ENCODE measurements at places on chromosomes 4 and X.

- no peak for DNase-seq
Measured at GRCh38 chrX:17053502-17053901, 107.0 kb downstream of the REPS2 start.

DNA sequence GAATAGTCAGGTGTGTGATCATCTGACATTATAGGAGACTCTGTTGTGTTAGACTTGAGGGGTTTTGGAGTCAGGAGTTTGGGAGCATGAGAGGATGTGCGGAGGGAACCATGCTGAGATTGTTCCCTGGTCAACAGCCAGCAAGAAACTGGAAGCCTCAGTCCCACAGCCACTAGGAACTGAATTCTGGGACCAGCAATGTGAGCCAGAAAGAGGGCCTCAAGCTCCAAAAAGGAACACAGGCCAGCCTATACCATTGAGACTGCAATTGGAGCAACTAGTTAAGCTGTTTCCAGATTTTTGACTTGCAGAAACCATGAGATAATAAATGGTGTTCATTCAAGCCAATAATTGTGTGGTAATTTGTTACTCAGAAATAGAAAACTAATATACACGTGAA lies 8.7 kb upstream of the ADH1B start:
- DNase-seq = no peak

DNA sequence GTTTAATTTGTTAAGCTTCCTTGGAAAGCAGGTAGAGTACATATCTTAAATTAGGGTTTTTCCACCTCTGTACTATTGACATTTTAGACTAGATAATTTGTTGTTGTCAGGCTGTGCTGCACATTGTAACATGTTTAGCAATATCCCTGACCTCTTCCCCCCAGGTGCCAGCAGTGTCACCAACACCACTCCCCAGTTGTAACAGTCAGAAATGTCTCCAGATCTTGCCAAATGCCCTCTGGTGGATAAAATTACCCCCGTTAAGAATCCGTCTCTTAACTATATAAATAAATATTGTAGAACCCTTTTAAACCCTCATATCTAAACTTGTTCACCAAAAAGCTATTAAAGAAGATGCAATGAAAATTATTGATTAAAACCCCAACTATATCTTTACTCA lies 161.5 kb downstream of the ARHGAP6 start:
- DNase-seq = no peak

DNA sequence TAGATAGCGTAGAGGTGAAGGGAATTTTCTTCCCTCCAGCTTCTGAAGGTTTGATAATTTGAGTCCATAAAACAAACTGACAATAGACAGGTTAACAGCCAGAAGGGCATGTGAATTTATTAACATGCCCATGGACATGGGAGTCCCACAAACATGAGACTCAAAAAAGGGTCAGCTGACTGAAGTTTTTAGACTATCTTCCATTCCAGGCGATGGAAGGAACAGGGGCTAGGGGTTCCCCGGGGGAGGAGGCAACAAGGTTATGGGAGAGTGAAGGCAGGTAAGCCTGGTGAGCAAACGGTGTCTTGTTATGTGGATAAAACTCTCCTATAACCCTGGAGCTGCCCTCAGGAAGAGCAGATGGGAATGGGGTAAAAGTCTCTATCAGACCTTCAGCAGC lies 81.5 kb upstream of the SORBS2 start:
- DNase-seq = no peak

GRCh38 chr4:185920691-185921260 lies 108.8 kb upstream of the SORBS2 start:
- DNase-seq = no peak

DNA sequence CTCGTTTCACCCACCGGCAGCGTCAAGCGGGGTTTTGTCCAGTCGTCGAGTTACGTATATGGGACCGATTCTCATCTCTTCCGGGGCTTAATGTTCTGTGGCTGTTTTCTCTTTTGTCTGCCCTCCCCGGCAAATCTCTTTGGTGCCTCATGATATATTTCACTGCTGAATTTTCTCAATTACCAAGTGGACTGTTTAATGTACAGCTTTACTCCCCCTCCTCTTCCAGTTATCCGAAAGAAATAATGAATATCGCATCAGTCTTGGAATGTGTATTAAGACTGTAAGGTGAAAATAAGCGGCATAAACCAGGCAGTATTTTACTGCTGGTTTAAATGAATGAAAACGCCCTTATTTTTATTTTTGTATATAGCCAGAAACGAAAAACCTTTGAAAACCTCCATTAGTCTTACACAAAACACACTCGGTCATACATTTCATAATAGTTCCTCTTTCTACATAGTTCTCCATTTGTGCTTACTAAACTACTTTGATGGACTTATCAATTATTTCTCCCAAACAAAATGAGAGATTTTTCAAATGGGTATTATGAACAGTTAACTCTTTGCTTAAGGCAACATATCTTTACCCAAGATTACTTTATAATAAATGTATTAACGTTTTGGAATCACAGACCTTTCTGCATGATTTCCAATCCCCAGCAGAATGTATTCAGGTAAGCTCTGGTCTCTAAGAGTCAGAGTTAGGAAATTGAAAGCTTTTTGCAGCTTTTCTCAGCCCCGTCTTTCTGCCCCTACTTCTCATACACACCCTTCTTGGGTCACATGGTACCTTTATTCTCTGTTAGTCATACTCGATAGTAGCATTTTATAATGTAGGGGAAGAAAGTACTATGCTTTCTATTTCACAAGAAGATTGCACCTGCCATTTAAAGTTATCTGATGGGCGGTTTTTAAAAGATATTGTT lies 979 bp downstream of the RP2 start:
- peak; percentile 54 for DNase-seq

GRCh38 chrX:32397562-32398216 lies 813.7 kb downstream of the DMD start:
- no peak for DNase-seq

- no peak for DNase-seq
Measured at GRCh38 chr4:105210916-105211315, 64.2 kb downstream of the TET2 start.

DNA sequence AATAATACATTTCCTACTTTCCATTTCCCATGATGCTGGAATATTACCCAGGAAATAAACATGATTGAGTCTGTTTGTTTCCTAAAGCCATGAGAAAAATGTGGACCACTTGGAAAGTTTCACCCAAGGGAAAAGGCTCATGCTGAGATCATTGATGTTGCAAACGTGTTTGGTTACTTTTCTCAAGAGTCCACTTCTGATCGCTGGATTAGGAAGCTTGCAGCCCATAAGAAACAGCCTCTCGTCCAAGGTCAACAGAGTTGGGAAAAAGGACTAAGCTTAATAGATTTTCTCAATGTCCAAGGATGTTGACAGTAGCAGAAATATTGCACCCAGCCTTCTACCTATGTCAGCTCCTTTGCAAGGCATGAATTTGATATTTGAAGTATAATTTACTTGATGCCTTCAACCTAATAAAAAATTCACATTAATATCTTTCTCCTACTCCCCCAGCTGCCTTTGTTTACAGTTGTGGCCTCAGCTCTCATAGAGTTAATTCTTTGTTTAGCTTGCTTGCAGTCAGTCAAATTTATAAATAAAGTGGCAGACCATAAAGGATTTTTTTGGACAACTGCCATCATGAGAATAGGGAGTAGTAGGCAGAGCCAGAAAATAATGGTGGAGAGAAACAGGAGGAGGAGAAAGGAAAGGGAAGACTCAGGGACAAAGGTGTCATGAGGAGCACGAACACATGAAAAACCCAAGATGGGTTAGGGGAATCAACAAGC lies 65.6 kb upstream of the BLTP1 start:
- no peak for DNase-seq

- DNase-seq = no peak
Measured at GRCh38 chr4:4521136-4521535, 20.7 kb downstream of the STX18 start.

DNA sequence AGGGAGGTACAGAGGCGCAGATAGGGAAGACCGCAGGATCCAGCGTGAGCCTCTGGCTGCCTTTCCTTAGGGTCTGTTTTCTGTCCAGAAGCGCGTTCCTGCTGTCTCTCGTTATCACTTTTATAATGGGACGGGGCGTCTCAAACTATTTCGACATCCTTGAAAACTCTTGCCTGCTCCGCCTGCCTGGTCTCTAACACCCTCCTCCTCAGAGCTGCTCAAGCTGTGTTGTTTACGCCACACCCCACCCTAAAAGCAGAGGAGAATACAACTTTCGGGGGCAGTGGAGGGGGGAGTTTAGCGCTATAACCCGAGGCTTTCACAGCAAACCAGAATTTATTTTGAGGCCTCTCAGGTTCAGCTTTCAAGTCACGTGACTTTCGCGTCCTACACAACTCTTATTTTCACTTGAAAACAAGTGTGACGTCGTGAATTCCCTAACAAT lies 646 bp upstream of the FAM3A start:
- DNase-seq = peak; percentile 21

DNA sequence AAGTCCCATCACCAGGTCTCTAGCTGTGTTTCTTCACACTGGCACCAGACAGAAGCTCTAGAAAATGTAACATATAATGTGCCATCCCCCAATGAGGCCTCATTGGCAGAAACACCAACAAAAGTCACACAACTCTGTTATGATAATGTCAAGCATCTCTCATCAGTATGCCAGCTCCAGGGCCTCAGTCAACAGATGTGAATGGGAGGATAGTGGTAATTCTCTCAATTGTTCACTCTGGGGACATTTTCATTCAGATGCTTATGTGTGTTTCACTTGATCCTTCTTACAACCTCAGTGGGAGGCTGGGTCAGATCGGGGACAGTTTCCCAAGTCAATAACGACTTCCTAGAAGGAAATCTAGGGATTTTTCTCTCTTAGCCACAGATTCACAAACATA lies 57.5 kb upstream of the SCOC start:
- DNase-seq = no peak

DNA sequence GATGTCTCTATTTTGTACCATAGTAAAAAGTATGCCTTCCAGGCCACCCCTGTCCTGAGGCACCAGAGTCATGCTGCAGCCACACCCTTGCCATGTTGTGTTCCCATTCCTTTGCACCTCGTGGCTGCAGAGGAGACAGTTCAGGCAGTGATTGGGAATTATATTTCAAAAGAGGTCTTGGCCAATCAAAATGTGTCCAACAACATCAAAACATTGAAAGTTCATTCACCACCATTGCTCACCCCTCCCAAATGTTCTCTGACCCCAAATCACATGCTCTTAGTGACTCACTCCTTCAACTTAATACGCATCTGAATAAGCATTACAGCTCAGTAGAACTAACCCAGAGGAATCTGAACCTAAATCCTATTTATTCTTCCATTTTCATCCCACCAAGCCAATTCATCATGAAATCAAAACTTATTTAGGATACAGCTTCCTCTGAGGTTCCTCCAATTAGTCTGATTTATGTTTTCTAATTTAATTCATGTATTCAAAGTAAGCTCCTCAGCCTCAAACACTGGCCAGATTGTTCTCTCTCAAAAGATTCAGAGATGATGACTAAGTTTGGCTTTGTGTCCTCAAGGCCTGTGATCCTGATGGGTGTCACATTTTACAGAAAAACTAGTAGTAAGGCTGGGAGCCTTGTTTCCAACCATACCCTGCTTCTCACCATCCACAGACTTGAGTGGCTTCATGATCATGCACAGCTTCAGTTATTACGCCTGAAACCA lies 323.2 kb upstream of the INTU start:
- DNase-seq = no peak

DNA sequence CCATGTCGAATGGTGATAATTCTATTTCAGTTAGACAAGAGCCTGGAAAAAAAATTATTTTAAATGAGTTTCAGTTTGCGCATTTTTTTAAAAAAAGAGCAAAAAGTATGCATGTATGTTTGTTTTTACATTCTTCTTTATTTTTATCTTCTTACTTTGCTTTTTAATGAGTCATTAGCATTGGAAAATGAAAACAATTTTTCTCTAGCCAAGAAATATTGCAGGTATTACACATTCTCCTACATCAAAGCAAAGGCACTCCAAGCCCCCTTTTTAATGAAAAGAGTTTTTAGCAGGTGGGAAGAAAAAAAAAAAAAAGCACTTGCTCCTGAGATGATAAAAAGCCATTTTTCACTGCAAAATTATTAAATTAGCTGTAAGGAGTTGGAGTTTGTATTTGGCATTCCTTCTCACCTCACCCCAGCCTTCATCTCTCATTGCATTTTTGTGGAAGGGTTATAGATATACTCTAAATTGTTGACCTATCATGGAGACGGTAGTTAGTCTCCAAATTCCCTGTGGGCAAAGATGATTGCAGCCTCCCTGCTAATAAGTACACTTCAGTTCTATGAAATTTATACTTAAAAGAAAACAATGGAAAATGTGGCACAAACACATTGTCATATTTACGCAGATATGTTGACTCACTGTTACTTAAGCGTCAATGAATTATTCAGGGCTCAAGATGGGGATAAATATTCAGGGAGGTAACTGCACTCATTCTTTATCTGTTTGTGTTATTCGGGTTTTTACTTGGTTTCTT lies 43.8 kb downstream of the PALLD start:
- no peak for DNase-seq

- DNase-seq = no peak
Measured at GRCh38 chrX:48468247-48468671, 1.8 kb downstream of the SLC38A5 start.

DNA sequence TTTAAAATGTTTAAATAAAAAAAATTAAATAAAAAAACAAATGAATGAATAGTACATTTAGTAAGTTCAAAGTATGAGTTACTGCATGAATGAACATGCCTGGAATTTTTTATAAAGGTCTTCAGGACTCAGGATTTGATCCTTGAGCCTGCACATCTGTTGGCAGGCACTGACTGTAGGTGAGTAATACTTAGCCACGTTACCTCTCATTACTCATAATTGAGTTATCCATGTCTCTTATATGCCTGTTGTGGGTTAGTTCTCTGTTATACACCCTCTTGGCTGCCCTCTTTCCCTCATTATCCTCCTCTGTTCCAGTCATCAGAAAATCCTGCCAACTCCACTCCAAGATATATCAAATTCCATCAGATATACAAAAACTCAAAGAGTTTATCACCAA lies 276.0 kb downstream of the FBXW7 start:
- no peak for DNase-seq

- DNase-seq = no peak
Measured at GRCh38 chr4:68921051-68921450, 30.6 kb downstream of the UGT2A3 start.

DNA sequence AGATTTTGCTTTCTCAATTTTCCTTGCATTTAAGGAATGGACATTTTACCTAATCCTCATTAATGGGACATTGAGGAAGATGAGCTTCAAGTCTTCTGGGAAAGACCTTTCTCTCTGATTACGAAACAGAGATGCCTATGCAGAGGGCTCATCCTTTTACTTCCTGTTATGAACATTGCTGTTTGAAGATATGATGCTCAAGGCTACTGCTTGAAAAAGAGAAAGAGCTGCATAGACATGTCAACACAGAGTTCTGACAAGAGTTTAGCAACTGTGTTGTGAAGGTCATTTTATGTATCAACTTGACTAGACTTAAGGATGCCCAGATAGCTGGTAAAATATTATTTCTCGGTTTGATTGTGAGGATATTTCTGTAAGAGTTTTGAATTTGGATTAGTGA lies 13.8 kb upstream of the GNPDA2 start:
- DNase-seq = no peak

GRCh38 chr4:8493484-8493883 lies 52.9 kb downstream of the TRMT44 start:
- DNase-seq = no peak

DNA sequence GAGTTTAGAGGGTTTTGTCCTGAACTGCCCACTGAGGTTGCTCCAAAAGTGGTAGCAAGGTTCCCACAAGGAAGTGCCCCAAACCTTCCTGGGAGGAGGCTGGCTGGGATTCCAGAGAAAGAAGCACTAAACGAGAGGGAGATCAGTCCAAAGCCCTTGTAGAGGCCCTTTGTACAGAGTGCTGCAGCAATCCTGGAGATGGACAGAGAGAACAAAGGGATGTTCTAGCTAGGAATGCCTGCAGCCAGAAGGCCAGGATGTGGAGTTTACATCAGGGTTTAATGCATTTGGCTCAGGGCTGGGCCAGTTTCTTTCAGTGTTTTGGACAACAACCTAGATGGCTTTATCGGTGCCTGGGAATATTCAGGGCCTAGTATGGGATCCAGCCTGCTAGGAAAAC lies 2155.1 kb upstream of the AGA start:
- no peak for DNase-seq

Data from CD14-positive monocyte (primary cell).